ENCODE measurements at places on chromosomes 3 and 15.
A peak's percentile ranks its signal among the peaks of the same experiment; 100 is the strongest.

- DNase-seq = no peak
Measured at GRCh38 chr3:157274644-157275137, 114.7 kb upstream of the CCNL1 start.

GRCh38 chr3:183142199-183142598, 20.3 kb downstream of the LAMP3 start:
- DNase-seq = no peak

DNA sequence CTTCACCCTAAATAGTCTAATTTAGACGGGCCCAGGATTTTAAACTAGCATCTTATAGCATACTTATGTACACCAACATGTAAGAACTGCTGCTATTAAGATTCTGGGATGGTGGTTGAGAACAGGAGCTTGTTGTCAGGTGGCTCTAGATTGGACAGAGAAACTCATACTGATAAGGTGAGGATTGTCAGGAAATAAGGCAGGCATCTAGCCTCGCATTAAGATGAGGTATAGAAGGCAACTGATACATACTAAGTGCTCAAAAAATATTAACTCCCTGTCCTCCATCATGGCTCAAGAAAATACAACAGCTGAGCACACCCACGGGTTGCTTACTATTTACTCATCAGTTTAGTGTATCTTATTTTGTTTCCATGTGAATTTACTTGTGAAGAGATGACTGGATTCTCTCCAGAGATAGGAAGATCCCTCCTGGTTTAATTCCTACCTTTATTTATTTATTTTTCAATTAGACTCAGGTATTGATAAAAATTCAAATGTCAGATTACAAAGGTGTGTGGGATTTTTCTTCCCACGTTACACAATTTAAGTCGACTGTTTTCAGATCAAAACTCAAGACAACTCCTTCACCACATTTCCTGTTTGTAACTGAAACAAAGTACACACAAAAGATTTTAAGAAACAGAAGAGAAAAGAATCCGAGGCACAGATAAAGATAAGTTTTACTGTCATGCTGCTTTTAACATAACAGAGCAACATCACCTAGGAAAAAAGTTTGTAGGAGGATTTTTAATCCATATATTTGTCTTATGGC, at the start of gene TRAT1:
Gene TRAT1, plus strand, starts transcription at position 664 of the 775 bp plus-strand sequence. CDS start 142 bp downstream, outside the sequence.
- DNase-seq = no peak

- DNase-seq = no peak
Measured at GRCh38 chr15:68862415-68862814, 41.7 kb upstream of the ANP32A start.

GRCh38 chr3:31754575-31755278, 222.0 kb downstream of the STT3B start:
- DNase-seq = no peak

DNA sequence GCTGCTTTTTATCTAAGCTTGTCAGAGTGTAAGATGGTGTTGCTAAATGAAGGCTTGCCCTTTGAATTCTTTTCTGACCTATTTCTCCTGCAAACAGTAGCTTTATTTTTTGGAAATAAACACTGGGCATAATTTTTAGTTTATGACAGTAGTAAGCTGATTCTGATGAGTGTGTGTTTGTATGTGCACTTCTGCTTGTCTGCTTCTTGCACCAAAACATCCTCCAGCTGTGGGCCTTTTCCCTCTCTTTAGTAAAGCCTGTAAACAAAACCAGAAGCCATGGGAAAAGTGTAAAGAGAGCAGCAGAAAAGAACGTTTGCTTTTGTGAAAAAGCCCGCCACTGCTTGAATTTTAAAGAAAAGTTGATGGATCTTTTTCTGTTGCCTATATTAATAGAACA, 136.4 kb upstream of the IL12A start:
- DNase-seq = no peak

DNA sequence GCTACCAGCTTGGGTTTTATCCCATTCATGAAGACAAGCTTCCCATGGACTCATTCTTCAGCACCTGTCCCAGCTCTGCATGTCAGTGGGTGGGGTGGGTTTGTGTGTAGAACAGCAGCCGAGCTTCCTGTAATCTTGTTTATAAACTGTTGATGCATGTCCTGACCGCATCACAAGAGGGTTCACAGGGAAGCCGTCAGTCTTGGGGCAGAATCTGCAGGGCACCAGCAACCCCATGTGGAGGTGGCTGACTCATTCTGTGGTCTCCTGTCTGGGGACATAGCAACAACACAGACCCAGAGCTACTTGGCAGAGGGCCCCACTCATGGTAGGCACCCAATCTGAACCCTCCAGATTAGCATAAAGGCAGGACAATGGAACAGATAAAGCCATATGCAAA, 35.6 kb downstream of the DAPK2 start:
- peak; percentile 33 for DNase-seq

GRCh38 chr15:41659855-41660234, 360 bp upstream of the MGA start:
- no peak for DNase-seq

- DNase-seq = no peak
Measured at GRCh38 chr15:50144341-50145120, 25.5 kb upstream of the ATP8B4 start.

GRCh38 chr3:42489116-42489936, 13.1 kb upstream of the VIPR1 start:
- DNase-seq = no peak

DNA sequence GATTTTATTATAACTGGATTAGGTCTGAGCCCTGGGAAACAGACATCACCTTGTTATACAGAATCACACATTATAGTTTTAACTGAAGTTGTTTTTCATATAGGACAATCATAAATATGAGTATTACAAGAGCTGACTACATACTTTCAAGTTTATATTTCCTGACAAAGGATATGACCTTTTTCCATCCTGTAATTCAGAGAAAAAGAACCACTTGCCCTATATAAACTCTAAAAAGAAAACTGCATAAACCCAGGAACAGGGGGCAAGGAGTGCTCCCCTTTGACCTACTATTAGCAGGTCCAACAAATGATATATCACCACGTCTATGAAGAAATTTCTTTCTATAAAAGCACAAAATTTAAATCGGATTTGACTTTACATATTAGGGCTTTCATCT, 20.9 kb downstream of the B3GALNT1 start:
- no peak for DNase-seq

DNA sequence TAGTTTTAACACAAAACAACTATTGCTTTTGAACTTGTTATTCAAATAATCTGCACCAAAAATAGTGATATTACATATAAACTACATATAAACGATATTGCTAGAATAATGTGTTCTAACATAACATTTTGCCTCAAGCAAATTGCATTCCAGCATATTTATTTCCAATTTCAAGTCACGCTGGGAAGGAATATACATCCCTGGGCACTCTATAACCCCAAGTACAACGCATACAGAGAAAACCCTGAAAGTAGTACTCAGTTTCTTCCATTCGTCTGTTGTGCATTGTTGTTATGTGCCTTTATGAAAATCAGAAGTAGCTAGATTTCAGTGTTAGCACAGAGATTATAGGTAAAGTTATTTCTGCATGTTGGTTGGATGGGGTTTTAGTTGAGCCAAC, 251.5 kb downstream of the TUSC7 start:
- DNase-seq = no peak

- DNase-seq = no peak
Measured at GRCh38 chr3:181279239-181279565, 289.7 kb upstream of the DNAJC19 start.

DNA sequence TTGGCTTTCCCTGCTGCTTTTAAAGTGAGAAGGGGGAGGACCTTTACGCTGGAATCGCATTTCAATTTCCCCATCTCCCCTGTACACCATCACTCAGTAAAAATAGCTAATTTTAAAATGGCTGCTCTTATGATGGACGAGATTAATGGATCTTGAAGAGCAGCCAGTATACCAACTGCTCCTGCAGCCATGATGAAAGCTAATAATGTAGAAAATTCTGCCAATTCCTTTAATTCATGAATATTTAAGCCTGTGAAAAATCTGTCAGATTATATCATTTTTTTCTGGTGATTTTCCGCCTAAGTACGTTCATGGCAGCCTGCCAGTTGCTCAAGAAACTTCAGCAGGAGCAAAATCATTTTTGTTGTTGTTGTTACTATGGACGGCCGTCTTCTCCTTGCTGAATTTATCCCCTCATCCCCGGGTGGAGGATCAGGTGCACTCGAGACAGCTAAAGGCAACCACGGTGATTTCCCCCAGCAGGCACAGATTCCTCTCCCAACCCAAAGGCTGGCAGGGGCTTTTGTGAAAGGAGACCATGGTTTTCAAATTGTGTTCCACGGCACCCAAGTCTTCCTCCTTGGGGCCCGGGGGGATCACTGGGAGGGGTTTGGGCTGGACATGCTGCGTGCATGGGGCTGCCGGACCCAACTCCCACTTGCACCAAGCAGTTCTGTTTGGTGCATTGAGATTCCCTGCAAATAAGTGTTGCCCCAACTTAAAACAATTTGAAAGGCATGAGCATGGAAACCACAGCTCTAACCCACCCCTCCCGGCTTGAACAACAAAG, 289.6 kb downstream of the UACA start:
- no peak for DNase-seq

DNA sequence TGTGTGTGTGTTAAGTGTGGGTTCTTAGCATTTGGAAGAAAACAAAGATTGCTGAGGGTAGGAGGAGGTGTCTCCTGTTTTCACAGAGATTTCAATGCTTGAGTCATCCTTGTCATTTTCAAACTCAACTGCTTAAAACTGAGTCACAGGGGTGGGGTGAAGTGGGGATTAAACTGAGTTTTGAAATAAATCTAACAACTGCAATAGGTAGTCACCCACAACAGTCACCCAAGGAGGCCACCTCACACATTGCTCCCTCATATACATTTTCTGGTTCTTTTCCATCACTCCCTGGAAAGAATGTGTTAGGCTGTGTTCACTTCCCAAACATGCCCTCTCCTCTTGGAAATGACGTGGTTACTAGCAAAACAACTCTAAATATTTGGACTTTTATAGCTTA, 187.7 kb upstream of the CMC1 start:
- no peak for DNase-seq

DNA sequence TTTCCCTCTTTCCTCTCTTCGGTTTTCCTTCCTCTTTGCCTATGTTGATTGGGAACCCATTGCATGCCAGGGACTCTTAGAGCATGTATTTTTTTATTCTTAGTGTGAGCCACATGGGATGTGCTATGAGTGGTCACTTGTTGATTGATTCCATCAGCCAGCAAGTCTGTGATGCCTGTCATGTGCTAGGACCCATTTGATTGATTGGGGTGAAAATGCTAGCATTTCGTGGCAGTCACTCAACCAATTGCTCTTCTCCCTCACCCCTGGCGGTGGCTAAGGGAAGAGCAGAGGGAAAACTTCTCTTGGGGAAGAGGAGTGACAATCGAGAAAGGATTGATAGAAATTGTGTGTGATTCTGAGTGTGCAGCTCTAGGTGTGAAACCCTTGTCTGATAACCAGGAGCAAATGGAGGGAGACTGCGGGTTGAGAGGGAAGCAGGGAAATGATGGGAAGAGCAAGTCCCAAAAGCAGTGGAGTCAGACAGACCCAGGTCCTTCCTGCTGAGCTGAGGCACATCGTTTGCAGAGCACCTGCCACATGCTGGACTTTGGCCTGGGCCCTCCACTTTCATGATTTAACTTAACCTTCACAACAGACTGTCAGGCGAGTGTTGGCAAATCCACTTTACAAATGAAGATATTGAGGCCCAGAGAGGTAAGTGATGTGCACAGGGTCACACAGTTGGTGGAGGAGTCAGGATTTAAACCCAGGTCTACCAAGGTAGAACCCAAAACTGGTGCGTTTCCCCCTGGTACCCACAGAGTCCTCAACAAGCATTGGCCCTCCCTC, 40.0 kb downstream of the SLC6A11 start:
- no peak for DNase-seq

- peak; percentile 82 for DNase-seq
Measured at GRCh38 chr15:41936649-41937567, 35.4 kb downstream of the EHD4 start.

- DNase-seq = no peak
Measured at GRCh38 chr15:28182731-28183130, 83.6 kb upstream of the OCA2 start.

DNA sequence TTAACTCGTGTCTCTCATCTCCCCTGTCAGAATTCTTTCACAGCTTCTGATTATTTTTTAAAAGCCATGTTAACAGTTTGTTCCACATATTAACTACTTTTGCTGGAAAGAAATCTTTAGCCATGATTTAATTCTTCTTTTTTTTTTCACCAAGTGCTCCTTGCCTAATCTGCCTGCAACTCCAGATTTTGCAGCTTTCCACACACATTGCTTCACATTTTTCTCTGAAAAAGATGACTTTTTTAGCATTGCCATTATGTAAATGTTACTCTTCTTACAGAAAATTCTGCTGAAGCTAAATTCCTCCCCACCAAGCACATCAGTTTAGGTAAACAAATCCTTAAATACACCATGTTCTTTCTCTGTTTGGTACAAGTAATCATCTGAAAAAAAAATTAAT, 23.4 kb upstream of the PPARG start:
- no peak for DNase-seq

GRCh38 chr15:52651868-52652267, 27.3 kb downstream of the ATOSA start:
- peak; percentile 2 for DNase-seq

- DNase-seq = no peak
Measured at GRCh38 chr15:39180483-39180933, 400.4 kb upstream of the THBS1 start.

DNA sequence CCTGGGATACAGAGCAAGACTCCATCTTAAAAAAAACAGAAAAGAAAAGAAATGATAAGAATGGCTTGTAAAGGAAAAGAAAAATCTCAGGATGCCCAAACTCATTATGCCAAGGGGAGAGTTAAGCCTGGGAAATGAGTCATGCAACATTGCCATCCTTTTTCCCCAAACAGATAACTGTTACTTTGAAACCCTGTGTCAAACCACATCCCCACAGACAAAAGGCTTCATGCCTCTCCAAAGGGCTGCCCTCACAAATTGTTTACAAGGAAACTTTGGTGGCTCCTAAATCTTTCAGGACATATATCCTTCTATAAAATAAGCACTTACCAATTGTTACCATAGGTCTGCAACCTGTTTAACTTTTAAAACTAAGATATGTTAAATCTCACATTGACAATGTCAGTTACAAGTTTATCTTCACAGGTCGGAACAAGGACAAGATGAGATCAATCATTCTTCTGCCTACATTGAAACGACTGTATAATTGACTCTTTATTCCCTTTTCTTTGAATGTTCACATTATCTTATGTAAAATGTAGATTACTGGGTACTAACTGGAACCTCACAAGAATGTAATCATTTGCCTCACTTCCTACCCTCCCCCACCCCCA, 18.6 kb upstream of the SENP7 start:
- DNase-seq = no peak

DNA sequence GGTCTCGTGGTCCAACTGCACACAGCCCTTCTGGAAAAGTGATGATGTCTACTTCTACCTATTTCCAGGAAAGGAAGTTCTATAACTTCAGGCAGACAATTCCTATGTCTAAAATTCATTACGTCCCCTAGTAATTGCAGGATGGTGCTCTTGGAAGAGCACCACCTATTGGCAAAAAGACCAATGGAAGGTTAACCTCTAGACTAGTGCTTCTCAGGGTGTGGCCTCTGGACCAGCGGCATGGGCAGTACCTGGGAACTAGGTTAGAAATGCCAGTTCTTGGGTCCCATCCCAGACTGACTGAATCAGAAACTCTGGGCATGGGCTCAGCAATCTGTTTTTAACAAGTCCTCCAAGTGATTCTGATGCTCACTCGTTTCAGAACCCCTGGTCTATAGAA, 258.3 kb upstream of the ICE2 start:
- DNase-seq = no peak
